Right renal cortex interstitium (tissue), 3 donors: ENCODE measurements at places on chromosomes 6 and 20.

GRCh38 chr6:114558153-114558552 lies 215.3 kb upstream of the HS3ST5 start:
- no peak for DNase-seq

DNA sequence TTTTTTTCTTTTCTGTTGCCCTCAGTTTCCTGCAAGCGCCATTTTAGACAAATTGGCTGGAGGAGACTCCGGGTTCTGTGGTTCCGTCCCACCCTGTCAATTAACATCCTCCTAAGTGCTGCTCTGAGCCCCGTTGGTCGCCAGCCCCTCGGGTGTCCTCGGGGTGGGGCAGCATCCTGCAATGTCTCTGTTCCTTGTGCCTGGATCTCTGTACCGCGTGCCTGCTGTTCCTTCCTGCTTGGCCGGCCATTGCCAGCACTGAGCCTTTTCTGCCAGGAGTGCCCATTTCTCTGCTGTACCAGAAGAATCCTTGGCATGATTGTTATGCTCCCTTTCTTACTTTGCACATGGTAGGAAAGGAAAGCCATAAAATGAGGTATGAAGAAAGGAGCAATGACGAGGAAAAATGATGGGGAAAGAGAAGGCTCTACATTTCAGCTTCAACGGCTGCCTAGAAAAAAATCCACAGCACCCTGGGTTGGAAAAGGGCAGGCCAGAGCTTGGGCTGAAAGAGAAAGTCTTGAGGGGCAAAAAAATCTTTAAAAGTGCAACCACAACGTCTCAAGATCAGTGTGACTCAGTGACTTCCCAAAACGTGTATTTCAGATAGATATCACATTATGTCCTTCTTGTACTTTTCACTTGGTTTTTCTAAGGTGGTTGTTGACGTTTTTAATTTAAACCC lies 256.7 kb downstream of the CLIC5 start:
- DNase-seq, result no peak

GRCh38 chr6:140572867-140573266 lies 1198.4 kb upstream of the CITED2 start:
- no peak for DNase-seq

DNA sequence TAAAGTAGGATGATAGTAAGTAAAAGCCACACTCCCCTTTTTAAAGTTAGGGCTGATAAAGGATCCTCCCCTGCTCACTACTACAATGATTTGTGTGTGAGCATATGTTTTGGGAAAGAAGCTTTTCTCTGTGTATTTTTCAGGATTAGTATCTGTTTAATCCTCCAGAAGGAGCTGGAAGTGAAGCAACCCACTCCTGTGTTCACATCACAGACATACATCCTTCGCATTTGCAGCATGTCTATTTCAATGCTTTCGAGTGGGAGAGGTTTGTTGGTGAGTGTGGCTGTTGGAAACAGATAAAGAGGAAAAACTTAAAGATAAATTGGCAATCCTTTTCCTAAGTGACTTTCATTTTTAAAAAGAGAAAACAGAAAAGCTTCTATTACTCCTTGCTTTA lies 31.6 kb upstream of the RGS17 start:
- DNase-seq, result no peak

GRCh38 chr20:1861347-1861976 lies 33.7 kb upstream of the SIRPA start:
- DNase-seq, result no peak

DNA sequence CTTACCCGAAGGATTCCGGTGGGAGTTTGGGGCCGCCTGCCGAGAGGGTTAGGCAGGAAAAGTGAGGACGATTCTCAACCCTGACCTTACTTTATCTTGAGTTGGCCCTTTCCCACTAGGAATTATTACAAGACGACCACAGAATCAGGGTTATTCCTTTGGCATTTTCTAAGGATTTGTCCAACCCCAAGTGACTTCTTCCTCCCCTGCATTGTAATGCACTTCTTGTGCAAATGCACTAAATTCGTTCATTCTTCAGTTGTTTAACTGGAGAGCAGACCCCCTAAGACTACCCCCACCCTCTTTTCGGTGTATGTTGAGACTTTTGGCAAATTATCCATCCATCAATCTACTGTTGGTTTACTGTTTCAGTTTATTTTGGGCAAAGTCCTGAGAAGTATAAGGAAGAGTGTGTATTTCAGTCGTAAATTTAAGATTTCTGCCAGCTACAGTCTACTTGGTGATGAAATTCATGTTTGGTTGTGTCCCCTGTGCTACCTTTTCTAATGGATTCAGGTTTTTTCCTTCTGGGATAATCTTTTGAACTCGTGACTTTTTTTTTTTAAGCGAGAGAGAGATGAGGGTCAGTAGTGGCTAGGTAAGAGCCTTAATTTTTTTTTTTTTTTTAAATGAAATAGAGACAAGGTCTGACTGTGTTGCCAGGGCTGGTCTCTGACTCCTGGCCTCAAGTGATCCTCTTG lies 611 bp upstream of the TMEM217 start:
- no peak for DNase-seq

DNA sequence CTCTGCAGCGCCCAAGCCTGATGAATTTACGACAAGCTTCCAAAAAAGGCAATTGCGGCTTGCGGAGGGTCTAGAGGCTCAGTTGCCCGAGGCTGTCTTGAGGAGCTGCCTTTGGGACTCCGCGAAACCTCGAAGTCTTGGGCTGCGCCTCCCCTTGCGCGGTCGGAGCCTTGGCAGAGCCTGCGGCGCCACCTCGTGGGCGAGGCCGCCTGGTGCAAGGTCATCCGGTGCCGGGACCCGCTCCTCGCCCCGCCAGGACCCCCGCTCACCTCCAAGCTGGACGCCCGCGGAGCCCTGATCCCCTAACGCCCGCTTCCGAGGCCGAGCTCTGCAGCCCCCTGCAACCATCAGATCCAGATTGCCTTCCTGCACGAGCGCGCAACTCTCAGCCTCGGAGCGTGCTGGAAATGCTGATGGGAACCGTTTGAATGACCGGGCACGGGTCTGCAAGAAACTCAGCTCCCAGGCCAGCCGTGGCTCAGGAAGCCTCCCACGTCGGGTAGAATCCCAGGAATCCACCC lies 14.9 kb upstream of the FAM210B start:
- no peak for DNase-seq

- no peak for DNase-seq
Measured at GRCh38 chr6:17506531-17506930, 93.6 kb upstream of the FAM8A1 start.

GRCh38 chr6:41846666-41847237 lies 48.4 kb downstream of the USP49 start:
- DNase-seq, result peak; percentile 19

GRCh38 chr6:30914854-30915590 lies 984 bp downstream of the VARS2 start:
- DNase-seq, result no peak
